ENCODE measurements at places on chromosomes 3 and 15. TPM values are rescaled to one million over a fixed set of nuclear protein-coding genes. Genes with fewer than 3 reads are reported as not detected.
A peak's percentile ranks its signal among the peaks of the same experiment; 100 is the strongest.

- no peak for DNase-seq
Measured at GRCh38 chr3:51588724-51589123, 50.2 kb downstream of the RAD54L2 start.

- no peak for DNase-seq
Measured at GRCh38 chr3:33900809-33901505, 102.5 kb downstream of the PDCD6IP start.

Gene LIPH
- total RNA-seq = 0.27 TPM

DNA sequence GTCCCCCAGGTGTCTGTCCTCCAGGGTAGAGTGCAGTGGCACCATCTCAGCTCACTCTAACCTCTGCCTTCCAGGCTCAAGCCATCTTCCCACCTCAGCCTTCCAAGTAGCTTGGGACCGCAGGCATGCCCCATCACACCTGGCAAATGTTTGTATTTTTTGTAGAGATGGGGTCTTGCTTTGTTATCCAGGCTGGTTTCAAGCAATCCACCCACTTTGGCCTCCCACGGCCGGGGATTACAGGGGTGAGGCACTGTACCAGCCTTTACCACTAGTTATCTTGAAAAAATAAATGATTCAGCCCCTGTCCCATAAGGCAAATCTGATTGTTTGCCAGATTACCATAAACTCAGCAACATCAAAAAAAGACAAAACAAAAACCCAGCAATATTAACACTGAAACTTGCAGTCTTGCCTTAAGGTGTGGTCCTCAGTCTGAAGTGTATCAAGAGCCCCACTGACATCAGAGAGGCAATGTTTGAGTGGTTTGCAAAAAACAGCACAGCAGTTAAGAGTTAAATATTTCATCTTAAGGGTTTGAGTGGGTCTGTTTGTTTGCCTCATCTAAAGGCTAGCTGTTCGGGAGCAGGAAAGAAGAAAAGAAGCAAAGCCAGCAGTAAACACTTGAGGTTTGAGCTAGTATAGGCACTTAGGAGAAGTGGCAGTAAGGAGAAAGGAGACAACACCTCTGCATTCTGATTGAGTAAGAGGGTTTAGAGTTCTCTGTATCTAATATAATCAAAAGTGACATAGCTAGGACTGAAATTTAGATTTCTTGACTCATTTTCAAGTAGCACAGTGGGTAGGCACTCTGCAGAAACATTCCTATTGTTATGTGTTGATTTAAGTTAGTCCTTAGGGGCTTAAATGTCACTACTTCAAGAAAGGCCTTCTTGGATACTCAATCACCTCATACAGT, 26.3 kb upstream of the EDEM1 start:
- no peak for DNase-seq

GRCh38 chr3:31579828-31580227, 47.1 kb downstream of the STT3B start:
- DNase-seq = no peak

DNA sequence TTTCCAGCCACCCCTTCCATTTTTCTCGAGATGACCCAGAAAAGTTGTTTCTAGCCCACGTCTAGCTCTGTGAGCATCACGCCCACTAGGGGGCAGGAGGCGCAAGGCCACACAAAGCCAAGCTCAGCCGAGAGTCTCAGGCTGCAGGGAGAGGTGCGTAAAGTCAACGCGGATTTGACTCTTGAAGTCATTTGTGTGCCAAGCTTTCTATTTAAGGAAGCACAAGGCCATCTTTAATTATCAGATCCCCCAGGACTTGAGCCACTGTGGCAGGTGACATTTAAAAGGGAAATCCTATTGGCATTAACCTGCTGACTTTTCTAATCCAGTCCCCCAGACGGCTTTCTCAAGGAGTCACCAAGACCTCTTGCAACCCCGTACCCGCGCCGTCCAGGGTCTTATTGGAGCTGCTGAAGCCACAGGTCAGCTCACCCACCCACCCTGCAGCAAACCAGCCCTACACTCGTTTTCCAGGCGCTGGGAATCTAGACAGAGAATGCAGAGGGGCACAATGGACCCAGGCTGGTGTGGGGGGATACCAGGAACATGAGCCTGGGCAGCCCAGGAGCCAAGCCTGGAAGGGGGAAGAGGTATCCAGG, 62.1 kb downstream of the CAPN7 start:
- DNase-seq = peak; percentile 94

- DNase-seq = no peak
Measured at GRCh38 chr3:53819163-53819868, 26.9 kb downstream of the CHDH start.

- no peak for DNase-seq
Measured at GRCh38 chr3:148882288-148882687, 17.2 kb downstream of the CPA3 start.

Gene GOLGA8T
- 1.5 TPM for total RNA-seq

- peak; percentile 95 for DNase-seq
Measured at GRCh38 chr3:73100741-73101559, 39.5 kb downstream of the EBLN2 start.

DNA sequence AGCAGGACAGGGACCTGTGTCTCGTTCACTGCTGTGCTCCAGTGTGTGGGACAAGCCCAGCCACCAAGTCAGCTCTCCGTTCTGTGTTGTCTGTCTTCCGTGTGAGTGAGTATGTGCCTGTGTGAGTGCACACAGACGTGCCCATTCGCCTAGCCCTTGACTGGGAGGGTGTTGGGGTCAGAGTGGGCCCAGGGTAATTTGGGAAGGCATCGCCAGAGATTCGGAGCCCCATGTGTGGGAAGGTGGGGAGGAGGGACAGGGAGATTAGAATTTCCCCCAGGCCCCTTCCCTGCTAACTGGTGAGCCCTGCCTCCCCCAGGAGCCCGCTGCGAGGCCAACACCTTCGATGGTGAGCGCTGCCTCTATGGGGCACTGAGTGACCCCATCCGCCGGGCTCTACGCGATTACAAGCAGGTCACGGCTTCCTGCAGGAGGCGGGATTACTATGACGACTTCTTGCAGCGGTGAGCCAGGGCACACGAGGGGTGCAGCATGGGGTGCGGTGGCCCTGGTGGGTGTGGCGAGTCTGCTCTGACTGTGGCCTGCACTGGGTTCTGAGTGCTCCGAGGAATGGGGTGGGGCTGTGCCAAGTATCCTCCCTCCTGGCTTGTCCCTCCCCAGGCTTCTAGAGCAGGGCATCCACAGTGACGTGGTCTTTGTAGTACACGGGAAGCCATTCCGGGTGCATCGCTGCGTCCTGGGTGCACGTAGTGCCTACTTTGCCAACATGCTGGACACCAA, 3.1 kb downstream of the ABTB1 start:
- peak; percentile 60 for DNase-seq

DNA sequence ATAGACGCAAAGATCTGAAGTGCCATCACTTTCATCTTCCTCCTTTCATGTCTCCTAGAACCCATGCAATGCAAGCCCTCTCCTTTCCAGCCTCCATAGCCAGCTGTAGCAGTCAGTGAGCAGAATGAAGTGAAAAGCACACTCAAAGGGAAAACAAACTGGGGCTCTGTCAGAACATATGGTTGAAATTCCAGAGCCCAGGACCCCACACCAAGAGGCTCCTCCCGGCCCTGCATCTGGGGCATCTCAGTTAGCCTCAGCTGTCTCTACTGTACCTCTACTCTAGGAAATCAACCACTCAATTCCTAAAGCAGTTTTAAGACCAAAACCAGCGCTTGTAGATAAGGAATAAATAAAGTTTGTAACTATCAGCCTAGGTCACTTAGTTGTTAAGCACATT, 73.8 kb upstream of the P3H2 start:
- DNase-seq = no peak

Gene GABRB3
- 4.5 TPM for total RNA-seq

DNA sequence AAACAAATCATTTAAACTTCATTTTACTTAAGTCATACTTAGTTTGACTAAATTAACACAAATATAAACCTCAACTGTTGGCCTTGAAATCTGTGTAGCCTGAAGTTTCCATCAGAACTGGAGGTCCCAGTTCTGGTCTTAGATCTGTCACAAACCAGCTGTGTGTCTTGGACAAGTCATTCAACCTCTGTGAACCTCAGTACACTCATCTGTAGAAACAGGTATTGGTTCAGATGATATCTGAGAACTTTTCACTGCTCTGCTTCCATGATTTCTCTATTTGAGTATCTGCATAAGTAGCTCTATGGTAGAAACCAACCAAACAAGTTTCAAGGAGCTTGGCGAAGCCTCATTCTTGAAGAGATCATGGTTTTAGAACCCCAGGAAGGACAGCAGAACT, 60.4 kb upstream of the SLC2A2 start:
- DNase-seq = no peak
